ENCODE measurements at places on chromosomes 1 and 21. TPM values are rescaled to one million over a fixed set of nuclear protein-coding genes. Genes with fewer than 3 reads are reported as not detected.
A peak's percentile ranks its signal among the peaks of the same experiment; 100 is the strongest.

- no peaks in the 10 kb centered on the region for H3K27me3 ChIP-seq
- H3K4me3 ChIP-seq: no peak overlapping the region
- no peaks in the 10 kb centered on the region for H3K36me3 ChIP-seq
- DNase-seq: no peak
Measured at GRCh38 chr1:198830412-198830811, 191.6 kb downstream of the PTPRC start.

DNA sequence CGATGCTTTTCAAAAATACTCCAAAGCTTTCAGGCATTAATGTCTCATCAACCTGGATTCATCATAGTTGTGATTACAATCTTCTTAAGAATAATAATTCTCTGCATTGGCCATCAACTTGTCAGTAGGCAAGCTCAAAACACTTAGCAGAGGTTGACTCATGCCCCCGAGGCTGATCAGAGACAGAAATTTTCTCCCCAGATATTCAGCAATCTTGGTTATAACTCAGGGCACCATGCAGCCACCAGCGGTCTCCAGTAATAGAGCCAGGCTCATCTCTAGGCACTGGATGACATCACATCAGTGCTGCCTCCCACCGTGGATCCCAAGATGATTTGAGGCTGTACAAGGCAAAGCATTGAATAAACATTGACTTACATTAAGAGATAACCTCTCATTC, 14.3 kb upstream of the IFFO2 start:
- no peak for DNase-seq
- H3K27ac ChIP-seq: no peak overlapping the region
- H3K36me3 ChIP-seq: no peaks in the 10 kb centered on the region
- H3K27me3 ChIP-seq: peaks cover 17% of the 10 kb centered on the region
- H3K4me3 ChIP-seq: no peak overlapping the region
- no peaks in the 10 kb centered on the region for H3K4me1 ChIP-seq

- H3K4me1 ChIP-seq: peaks cover 7% of the 10 kb centered on the region
- H3K27ac ChIP-seq: no peak overlapping the region
- H3K27me3 ChIP-seq: no peaks in the 10 kb centered on the region
- H3K36me3 ChIP-seq: peaks cover 19% of the 10 kb centered on the region
- H3K4me3 ChIP-seq: no peak overlapping the region
Measured at GRCh38 chr1:246651012-246651695, 73.1 kb upstream of the SCCPDH start.

GRCh38 chr1:189859385-189859977, 618.2 kb downstream of the BRINP3 start:
- no peak for DNase-seq
- no peaks in the 10 kb centered on the region for H3K27me3 ChIP-seq
- H3K27ac ChIP-seq: no peak overlapping the region
- H3K36me3 ChIP-seq: no peaks in the 10 kb centered on the region
- no peak overlapping the region for H3K4me3 ChIP-seq

DNA sequence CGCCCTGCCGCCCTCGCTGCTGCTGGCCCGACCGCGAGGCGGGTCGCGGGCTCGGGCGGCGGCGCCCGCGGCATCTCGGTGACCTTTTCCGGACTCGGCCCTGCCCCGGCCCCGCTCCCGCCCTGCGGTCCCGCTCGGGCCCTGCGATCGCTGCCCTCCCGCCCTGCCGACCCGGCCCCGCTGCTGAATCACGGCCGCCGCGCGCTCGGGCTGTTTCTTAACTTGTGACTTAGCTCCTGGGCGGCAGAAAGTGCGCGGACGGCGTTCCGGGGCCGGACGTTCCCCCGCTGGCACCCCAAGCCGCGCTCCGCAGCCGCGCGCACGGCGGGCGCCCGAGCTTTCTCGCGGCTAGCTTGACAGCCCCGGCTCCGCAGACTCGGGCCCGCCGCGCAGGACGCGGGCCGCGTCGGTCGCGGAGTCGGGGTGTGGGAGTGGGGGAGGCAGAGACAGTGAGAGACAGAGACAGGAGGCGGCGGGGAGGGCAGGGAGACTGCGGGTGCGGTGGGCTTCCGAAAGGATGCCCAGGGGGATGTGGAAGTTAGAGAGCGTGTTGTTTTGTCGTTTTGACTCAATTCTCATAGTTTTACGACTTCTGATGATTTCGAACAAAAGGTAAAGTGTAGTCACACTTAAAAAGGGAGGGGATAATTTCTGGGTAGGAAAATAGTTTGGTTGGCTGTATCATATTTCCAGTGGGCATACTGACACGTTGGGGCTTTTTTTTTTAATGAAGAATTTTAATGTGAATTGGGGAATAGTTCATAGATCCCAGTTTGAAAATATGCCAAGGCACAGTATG, 49.8 kb downstream of the PRDM2 start:
- peaks cover 9% of the 10 kb centered on the region for H3K36me3 ChIP-seq
- H3K4me1 ChIP-seq: peaks cover 22% of the 10 kb centered on the region
- H3K4me3 ChIP-seq: peak overlapping the region; percentile 93
- H3K27ac ChIP-seq: peak overlapping the region; percentile 97

DMBX1 gene
- not detected for total RNA-seq

BGLAP gene
- total RNA-seq: 5.8 TPM
